ENCODE measurements at places on chromosomes 16 and 17.

DNA sequence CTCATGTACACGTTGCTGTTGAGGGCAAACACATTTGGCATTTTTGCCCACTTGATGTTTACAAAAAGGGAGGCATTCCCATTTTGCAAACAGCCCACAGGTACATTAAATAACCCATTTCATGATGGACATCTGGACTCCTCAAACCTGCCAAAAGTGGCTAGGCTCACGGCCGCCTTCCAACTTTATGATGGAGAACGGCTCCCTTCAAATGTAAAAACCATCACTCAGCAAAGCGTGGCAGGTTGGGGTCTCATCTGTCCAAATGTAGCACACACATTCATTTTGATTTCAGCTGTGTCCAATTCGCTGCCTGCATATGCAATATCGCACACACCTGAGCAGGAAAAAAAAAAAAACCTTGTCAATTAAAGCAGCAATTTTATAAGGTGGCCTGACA, 417.8 kb downstream of the TMEM114 start:
- no peak for DNase-seq

GRCh38 chr16:8874388-8874787, 5.6 kb upstream of the CARHSP1 start:
- DNase-seq, result no peak

DNA sequence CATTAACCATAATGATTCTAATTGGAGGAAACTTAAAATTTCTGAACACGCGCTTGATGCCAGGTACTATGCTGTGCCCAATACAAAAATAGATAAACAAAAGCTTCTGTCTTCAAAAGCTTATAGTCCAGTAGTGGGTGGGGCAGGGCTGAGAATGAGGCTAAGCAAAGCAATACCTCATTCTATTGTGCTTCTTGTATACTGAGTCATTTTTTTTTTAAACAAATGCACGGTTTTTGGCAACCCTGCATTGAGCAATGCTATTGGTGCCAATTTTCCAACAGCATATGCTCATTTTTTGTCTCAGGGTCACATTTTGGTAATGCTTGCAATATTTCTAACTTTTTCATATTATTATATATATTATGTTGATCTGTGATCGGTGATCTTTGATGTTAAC, 34.7 kb upstream of the HNF1B start:
- DNase-seq, result no peak

DNA sequence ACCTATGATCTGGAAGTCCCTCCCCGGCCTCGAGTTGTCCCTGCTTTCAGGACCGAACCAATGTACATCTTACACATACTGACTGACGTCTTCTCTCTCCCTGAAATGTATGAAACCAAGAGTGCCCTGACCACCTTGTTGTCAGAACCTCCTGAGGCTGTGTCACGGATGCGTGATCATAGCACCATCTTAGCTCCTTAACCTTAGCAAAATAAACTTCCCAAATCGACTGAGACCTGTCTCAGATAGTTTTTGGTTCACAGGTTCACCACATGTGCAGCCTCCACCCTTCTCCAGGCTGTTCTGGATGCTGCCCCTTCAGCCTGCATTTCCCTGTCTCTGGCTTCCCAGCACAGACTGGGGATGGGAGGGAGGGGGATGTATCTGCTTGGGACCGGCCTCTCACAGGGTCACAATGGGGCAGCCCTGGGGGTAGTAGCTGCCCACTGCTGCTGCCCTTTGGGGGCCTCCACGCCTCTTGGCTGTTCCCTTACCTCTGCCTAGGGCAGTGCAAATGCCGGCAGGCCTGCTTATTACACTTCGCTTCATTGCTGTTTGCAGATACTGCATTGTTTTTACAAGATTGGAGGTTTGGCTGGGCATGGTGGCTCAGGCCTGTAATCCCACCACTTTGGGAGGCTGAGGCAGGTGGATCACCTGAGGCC, 69.8 kb downstream of the NT5M start:
- DNase-seq, result no peak

DNA sequence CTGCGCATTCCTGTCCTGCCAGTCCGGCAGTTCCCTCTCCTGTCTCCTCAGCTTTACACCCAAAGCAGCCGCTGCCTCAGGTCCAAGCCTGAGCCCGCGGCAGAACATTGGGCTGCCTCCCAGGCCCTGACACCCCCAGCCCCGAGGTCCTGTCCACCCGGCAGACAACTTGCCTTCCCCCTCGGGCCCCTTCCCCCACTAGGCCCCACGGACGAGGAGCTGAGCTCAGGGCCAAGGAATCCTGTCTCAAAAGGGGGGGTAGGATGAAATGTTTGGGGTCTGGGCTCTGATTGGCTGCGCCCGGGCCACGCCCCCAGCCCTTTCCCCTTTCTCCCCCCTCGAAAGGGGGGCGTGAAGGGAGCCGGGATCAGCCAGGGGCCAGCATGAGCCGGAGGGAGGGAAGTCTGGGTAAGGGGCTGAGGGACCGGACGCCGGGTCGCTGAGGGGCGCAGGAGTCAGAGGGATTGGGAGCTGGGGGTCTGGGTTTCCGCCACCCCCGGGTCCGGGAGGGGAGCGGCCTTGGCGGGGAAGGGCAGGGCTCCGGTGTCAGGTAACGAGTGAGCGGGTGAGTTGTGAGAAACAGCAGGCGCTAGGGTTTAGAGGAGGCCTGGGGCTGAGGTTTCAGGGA, at the start of gene CTF1:
Gene CTF1 (plus strand): TSS at position 354 of the 628 bp plus-strand sequence. CDS start 30 bp downstream, at position 384.
- DNase-seq, result no peak

DNA sequence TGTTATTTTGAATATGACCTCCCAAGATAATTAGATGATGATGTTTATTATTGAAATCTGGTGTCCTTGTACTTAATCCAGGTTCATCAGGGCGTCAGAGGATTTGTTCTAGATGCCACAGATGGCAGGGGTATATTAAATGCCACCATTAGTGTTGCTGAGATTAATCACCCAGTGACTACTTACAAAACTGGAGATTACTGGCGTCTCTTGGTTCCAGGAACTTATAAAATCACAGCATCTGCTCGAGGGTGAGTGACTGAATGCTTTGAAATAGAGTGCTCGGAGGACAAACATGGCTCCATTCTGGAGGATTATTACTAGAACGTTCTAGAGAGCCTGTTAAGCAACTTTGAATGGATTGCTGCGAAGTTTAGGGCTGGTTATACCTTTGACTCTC, 33.5 kb upstream of the GOSR1 start:
- no peak for DNase-seq

GRCh38 chr17:57853695-57854094, 3.9 kb upstream of the MRPS23 start:
- DNase-seq, result no peak

GRCh38 chr16:72012607-72013006, 4.1 kb downstream of the DHODH start:
- no peak for DNase-seq

DNA sequence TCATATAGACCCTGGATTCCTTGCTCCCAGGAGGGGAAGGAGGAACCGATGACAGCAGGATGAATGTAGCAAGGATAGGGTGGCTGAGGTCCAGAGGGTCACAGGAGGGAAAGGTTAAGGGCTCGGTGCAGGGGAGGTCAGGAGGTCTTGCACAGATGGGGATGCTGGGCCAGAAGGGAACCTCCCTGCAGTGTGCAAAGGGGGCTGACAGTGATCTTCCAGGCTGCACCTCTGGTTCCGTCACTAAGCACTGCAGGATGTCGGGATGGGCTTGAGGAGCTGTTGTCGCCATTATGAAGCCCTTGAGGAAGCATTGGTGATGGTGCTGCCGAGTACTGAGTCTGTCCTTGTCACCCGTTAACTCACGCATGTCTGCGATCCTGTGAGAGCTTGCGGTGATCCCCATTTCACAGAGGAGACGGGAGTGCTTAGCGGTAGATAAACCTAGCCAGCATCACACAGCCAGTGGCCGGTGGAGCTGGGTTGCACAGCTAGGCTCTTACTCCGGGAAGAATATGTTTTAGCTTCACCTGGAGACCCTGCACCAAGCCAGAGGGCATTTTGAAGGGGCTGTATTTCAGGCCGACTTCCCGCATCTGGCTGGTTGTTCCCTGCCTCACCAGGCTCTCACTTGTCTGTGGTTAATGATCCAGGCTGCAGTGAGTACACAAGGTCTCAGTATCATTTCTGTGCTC, 120.4 kb downstream of the SNX29 start:
- DNase-seq, result no peak

DNA sequence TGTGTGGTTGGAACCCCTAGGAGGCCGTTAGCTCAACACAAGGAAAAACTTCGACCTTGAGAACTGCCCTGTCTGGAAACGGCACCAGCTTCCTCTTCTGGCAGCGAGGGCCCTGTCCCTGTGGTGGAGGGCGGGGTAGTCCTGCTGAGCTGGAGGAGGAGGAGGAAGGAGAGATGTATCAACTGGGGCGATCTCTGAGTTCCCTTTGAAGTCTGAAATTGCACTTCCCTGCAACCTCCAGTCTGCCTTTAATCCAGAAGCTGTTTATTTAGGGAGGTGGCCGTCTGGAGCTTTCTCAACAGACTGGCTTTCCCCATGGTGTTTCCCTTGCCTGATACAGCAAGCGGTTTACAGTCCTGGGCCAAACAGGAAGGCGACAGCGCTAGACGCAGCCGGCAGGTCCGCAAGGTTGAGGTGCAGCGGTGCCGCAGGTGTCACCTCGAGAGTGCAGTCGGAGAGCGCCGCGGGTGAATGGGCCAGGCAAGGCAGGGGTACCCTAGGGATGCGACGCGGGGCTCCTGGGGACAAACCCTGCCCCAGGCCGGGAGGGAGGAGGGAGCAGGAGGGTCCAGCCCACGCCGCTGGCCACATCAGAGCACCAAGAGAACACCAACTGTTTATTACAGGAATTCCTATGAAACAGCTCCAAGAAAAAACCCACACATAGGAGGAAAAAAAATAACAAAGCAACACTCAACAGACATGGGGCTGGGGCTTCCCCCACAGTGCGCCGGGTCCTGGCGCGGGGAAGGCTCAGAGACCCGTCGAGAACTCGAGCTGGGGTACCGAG, 11.4 kb upstream of the MRPS23 start:
- peak; percentile 87 for DNase-seq

DNA sequence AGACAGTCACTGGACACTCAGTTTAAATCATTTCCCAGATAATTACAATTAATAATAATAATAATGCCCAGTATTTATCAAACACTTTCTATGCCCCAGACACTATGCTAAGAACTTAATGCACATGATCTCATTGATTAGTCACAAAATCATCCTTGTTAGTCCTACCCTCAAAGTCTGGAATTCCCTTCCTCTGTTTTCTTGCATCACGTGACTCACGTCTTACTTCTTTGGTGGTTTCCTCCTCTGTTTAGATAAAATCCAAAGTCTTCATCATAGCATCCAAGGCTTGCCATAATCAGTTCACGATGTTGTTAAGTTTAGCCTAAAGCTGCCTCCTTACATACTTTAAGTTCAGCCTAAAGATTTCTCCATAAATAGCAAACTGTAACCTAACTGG, 471.9 kb downstream of the PMP22 start:
- no peak for DNase-seq

GRCh38 chr17:64547319-64547718, 40.5 kb downstream of the CEP95 start:
- DNase-seq, result no peak

GRCh38 chr16:20707461-20707860, 10.0 kb upstream of the ACSM1 start:
- no peak for DNase-seq

DNA sequence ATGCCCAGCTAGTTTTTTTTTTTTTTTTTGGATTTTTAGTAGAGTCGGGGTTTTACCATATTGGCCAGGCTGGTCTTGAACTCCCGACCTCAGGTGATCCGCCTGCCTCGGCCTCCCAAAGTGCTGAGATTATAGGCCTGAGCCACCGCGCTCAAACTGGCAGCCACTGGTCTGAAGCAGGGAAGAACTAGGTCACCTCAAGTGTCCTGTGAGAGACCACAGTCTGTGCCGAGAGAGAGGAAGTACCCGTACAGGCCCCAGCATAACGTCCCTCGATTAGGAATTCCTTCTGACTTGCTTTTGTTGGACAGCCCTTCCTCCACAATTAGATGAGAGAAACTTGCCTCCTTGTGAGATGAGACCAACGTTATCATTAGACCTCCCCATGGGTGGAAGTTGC, 13.7 kb upstream of the CD300E start:
- no peak for DNase-seq
